WERI-Rb-1 (cell line): ENCODE measurements at places on chromosomes 6 and 20.

- DNase-seq, result no peak
Observed at GRCh38 chr6:121868206-121868605, 432.8 kb downstream of the GJA1 start.

GRCh38 chr6:150248300-150248699 is 105.5 kb downstream of the PPP1R14C start:
- DNase-seq, result no peak

GRCh38 chr6:2396846-2397630 is 151.6 kb upstream of the GMDS start:
- DNase-seq, result no peak

- DNase-seq, result no peak
Observed at GRCh38 chr20:13552061-13552460, 86.7 kb downstream of the TASP1 start.

- DNase-seq, result no peak
Observed at GRCh38 chr6:149942461-149942829, 631 bp downstream of the ULBP2 start.

- no peak for DNase-seq
Observed at GRCh38 chr20:62232770-62233645, 5.3 kb upstream of the OSBPL2 start.

DNA sequence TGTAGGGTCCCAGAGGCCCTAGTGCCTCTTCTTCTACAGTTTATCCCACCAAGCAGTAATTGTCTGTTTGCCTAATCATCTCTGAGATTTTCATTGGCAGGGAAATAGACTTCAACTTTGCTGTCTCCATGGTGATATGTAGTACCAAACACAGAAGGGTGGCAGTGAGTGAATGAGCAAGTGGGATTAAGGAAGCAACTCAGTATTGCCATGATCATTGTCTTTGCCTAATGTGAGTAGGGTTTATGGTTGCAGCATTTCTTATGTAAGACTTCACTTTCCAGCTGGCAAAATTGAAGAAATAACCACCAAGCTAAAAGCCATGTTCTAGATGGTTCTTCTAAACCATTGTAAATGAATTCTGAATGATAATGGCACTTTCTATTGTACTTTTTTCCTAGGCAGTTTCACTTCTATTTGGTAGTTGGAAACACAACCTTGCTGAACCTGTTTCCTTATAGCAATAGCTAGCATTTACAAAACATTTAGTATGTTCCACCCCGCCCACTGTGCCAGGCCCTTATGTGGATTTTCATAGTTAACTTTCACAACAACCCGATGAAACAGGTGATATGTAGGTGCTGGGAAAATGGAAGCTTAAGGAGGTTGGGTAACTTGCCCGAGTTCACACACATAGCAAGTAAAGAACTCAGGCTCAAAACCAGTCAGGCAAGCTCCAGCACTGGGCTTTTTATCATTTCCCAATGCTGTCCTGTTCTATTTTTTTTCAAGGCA is 32.0 kb downstream of the ZC2HC1B start:
- no peak for DNase-seq

DNA sequence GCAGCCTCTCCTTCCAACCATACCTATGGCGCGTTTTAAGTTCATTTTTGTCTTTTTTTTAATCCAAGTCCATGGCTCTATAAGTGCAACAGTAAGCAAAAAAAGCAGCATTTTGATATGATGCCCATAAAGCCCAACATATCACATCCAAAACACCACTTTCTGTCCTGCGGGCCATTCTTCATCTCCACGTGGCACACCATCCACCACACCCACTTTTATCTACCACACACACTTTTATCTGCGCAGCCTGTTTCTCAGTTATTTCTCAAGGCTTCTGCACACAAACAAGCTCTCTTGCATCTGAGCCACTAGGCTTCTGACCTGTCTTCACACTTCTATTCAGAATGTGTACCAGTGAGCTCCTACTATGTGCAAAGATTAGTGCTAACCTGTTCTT is 5.3 kb downstream of the GCLC start:
- DNase-seq, result no peak

DNA sequence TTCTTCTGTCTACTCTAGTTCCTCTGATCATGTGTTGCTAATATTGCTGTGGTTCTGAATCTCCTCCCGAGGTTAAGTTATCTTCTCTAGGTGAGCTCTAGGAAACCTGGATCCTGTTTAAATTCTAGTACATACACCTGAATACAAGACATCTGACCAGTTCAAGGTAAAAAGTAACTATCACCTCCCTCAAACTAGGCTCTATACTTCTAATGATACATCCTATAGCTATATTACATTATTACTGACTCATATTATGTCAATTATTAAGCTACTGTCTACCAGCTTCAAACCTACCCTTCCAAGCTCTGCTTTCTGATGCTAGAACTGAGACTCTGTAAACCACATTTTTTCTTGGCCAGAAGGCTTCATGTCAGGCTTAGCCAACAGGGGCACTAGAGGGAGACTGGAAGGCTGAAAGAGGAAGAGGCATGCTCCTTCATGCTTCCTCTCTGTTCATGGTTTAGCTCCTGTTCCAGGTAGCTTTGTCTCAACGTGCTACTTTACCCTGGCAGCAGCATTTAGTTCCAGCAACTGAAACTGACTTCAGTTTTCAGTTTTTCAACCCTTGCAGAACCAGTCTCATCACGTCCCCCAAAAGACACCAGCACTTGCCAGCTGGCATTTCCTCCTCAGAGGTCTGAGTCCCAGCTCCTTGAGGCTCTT is 148.4 kb upstream of the TOP1 start:
- DNase-seq, result no peak

DNA sequence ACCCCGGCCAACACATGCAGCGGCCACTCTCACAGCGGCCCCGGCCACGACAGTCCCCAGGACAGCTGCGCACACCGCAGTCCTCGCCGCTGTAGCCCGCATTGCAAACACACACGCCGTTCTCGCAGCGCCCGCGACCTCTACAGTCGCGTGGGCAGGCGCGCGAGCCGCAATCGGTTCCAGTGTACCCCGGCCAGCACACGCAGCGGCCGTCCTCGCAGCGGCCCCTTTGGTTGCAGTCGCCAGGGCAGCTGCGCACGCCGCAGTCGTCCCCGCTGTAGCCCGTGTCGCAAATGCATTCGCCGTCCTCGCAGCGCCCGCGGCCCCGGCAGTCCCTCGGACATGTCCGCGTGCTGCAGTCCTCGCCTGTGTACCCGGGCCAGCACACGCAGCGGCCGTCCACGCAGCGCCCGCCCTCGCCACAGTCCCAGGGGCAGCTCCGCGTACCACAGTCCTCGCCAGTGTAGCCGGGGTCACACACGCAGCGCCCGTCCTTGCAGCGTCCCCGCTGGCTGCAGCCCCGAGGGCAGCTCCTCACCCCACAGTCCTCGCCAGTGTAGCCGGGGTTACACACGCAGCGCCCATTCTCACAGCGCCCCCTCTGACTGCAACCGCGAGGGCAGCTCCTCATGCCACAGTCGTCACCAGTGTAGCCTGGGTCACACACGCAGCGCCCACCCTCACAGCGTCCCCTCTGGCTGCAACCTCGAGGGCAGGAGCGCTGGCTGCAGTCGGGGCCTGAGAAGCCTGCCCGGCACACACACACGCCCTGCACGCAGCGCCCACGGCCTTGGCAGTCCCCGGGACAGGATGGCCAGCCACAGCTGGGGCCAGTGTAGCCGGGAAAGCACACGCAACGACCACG is 12.5 kb downstream of the TNXB start:
- DNase-seq, result peak; percentile 75

- DNase-seq, result no peak
Observed at GRCh38 chr6:95545686-95546085, 31.6 kb upstream of the MANEA start.

- DNase-seq, result no peak
Observed at GRCh38 chr6:105313211-105313610, 89.7 kb downstream of the PREP start.

GRCh38 chr20:19304389-19304788 is 91.9 kb downstream of the SLC24A3 start:
- DNase-seq, result no peak

DNA sequence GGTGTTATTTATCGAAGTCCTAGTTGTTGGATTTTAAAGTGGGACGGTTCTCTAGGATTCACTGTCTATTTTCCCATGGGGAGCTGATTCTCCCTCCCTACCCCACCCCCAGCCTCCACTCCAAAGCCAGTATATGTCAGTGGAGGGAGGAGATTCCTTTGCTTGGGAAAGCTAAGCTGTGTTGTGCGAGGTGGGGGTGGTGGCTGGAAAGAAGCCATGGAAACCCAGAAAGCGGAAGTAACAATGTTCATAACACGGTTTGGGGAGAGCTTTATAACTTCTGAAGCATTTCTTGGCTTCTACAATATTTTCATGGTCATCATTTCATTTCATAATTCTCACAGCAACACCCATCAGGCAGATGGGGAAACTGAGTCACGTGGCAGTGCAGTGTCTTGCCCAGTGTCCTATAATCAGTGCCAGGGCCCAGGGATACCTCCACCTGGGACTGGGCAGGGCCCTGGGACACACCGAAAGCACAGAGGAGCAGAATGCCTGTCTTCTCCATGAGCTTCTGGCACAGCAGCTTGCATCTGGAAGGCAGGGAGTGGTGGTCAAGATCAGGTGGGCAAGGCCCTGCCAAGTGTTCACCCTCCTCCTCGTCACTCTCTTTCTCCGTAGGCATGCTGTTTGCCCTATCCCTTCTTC is 4.5 kb downstream of the SUN5 start:
- no peak for DNase-seq

DNA sequence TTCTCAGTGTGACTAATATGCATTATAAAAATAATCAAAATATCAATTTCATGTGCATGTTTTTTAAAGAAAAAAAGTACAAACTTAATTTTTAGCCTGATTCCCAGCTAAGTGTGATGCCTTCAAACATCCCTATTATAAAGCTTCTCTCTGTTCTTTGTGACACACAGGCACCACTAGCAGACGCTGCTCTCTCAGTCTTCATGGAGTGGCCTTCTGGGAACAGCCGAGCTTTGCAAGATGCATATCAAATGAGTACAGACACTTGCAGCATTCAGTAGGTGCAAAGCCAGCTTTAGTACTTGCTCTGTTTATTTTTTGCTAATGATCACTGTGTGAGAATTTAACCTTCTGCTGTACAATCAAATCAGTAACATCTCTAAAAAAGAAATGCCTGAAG is 340.0 kb downstream of the ADGRB3 start:
- DNase-seq, result peak; percentile 42
